ENCODE measurements at places on chromosomes 16 and 17. TPM values are rescaled to one million over a fixed set of nuclear protein-coding genes. Genes with fewer than 3 reads are reported as not detected.

Gene EFTUD2
- 132 TPM for total RNA-seq

Gene EEF2KMT
- total RNA-seq: 5.6 TPM

Gene BCO1
- total RNA-seq: not detected

DNA sequence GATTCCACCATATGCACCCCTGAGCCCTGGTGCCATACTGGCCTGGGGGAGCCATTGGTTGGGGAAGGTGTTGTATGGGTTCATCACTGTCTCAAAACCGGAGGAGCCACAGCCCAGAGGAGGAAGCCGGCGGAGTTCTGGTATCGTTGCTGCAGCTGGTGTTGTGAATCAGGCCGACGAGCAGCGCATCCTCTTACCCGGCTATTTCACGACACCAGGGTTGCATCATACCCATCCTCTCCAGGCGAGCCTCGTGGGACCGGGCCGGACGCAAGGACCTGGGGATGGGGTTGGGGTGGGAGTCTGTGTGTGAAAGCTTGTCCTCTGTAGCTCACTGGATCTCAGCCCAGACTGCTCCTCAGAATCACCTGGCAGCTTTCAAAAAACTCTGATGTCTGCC is 6.6 kb upstream of the SLC12A3 start:
- no peak overlapping the region for H3K27ac ChIP-seq
- no peaks in the 10 kb centered on the region for H3K36me3 ChIP-seq
- no peaks in the 10 kb centered on the region for H3K27me3 ChIP-seq

Gene KLHL10
- not detected for total RNA-seq

DNA sequence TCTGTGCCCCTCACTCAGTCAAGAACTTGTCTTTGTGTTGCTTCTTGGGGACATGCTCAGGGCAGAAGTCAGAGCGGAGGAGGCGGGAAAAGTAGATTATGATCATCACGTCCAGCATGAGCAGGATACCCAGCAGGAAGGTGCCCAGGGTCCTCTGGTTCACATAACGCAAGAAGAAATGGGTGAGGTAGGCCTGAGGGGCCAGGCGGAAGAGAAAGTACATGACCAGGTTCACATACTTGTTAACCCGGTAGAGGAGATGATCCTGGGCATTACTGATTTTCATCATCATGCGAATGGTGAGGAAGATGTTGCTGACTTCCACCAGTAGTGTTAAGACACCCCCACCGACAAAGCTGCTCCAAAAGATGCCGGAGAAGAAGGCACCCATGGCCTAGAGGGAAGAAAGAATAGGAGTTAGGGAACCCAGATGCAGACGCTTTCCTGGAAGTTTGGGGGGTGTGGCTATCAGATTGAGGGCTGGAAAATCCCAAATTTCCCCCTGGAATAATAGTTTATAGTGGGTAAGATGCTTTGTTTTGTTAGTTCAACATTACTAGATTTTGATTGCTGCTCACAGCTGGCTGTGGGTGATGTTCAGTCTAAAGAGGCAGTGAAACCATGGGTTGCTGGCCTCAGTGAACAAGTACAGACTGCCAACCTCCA is 1.4 kb downstream of the TLCD1 start:
- no peak for DNase-seq
- no peaks in the 10 kb centered on the region for H3K27me3 ChIP-seq
- peaks cover 18% of the 10 kb centered on the region for H3K36me3 ChIP-seq
